ENCODE measurements at places on chromosomes 13 and 19. TPM values are rescaled to one million over a fixed set of nuclear protein-coding genes. Genes with fewer than 3 reads are reported as not detected.

DNA sequence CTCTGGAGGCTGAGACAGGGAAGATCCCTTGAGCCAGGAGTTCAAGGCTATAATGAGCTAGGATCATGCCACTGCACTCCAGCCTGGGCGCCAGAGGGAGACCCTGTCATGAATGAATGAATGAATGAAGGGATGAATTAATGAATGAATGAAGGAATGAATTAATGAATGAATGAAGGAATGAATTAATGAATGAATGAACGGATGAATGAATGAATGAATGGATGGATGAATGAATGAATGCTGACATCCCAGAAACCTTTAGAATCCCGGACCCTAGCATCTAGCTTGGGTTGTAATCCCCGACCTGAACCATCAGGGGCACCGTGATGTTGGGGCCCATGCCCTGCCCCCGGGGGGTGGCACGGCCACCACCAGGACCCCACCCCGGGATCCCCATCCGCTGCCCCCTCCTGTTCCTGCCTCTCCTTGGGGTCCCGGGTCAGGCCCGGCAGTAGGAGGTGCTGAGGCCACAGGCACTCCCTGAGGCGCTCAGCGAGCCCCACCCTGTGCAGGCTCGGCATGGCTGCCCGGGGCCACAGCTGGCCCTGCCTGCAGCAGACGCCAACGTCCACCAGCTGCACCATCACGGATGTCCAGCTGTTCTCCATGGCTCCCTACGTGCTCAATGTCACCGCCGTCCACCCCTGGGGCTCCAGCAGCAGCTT lies 3.4 kb downstream of the EBI3 start:
- no peak for DNase-seq

DNA sequence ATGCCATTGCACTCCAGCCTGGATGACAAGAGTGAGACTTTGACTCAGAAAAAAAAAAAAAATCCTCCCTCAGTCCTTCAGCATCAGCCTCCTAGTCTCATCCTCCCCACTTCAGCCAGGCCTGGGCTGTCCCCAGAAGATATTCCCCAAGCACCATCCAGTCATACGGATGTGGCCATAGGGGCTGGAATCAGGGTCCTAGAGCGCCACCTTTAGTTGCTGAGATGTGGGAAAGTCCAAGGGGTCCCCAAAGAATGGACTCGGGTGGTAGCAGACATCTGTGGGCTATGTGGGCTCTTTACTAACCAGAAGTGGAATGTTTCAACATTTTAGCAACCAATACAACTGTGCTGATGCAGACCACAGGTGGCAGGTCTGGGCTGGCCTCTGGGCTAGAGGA lies 3.1 kb upstream of the TYROBP start:
- no peak for DNase-seq

DNA sequence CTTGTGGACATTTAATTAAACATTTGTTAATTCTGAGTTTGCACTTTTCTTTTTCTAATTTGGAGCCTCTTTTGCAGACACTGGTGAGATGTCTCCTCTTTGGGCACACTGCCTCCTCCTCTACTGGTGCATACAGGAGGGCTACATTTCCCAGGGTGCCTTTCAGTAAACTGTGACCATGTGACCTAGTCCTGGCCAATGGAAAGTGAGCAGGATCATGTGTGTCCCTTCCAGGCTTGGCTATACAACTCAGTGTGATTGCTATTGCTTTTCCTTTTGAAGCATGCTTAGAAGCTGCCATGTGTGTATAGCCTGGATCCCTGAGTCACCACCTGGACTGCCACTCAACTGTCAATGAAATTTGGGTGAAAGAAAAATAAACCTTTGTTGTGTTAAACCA lies 4.5 kb downstream of the IZUMO2 start:
- DNase-seq = no peak

DNA sequence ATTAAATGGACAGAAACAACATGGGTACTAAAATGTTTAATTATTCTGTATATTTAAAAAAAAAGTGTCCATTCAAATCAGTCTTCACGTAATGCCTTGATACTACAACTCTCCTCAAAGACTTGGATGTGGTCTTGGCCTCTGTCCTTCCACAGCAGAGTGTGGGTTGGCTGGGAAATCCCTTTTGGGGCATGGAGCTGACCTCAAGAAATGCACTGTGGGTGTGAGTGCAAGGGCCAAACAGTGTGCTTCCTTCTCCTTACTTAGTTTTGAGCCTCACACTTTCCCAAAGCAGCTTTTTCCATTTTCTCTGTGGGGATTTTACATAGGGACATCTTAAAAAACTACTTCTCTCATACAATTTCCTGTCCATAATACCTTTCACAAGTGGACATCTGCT lies 607.4 kb downstream of the EFNB2 start:
- no peak for DNase-seq

DNA sequence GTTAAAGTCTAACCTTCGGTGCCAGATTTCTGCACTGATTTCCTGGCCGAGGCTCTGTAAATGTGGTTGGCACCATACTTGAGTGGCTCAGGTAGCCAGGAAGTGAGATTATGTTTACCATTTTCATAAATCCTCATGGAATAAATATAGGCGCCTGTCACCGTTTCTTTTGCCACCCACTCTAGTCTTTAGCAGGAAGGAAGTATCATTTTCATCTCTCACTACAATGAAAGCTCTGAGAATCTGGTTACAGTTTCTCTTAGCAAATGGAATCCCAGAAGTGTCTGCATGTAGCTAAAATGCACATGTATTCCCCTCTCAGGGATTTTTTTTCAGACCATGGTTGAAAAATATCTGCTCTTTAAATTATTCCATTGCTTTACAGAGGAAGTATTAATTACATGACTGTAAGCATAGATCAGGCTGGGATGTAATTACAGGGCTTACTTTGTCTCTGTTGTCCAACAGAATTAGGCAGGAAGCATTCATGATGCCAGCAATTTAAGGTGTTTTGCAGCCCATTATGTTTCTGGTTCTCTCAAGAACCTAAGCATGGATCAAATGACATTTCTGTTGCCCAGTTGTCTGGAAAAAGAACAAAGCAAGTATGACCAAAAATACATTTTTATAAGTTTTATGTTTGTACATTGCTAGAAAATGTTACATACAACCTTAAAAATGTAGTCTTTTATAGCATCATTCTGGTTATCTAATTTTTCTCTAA lies 221.7 kb upstream of the SPRY2 start:
- no peak for DNase-seq

DNA sequence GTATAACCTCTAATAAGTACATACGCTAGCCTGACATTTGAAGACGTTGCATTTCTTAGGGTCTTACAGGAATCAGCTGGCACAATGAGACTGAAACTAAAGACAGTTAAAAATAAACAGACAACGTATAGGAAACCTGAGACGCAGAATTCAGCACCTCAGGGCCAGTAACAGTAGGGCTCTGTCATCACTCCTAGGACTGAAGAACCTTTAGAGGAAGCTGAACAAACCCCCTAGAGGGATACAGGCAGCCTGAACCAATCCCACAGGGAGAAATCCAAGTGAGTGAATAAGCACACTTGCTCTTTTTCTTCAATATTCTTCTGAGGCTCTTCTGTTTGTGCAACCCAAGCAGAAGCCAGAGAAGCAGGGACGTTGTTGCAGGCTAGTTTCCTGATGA lies 53.9 kb upstream of the KLHL1 start:
- DNase-seq = no peak

- no peak for DNase-seq
Measured at GRCh38 chr13:107289540-107289939, 721.6 kb upstream of the ARGLU1 start.

DNA sequence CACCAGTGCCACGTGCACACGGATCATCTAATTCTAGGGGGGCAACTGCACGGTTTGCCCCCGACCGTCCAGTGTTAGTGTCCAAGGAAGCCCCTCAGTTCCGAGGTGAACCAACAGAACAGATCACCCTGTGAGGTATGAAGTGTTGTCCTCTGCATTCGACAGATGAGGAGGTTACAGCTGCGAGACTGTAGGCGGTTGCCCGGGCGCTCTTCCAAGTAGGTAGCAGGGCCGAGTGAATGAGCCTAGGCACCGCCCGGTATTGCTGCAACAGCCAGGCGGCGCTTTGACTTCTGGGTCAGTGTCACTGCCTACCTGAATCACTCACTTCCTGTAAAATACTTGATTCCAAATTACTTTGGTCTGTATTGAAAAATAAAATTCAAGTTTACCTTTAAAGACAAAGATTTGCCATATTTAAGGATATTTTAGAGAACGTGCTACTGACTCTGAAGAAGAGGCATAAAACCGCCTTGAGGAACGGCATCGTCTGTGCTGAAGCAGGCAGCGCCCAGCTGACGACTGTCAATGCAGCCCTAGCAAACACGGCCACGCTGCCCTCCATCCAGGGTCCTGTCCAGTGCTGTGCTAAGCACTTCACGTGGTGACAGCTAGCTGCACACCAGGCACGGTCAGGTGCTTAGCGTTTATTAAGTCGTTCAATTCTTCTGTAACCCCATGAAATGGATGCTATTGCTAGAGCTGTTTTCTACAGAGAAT lies 19.3 kb upstream of the RASA3 start:
- DNase-seq = peak; percentile 88

- DNase-seq = no peak
Measured at GRCh38 chr19:39197808-39198207, 1.0 kb downstream of the NCCRP1 start.

- DNase-seq = no peak
Measured at GRCh38 chr19:40601134-40601974, at the start of gene LTBP4. Gene LTBP4, plus strand, starts transcription at chr19:40601369. Its CDS starts 19 bp downstream, at chr19:40601388.

- DNase-seq = no peak
Measured at GRCh38 chr13:112245989-112246388, 130.2 kb upstream of the SPACA7 start.

DNA sequence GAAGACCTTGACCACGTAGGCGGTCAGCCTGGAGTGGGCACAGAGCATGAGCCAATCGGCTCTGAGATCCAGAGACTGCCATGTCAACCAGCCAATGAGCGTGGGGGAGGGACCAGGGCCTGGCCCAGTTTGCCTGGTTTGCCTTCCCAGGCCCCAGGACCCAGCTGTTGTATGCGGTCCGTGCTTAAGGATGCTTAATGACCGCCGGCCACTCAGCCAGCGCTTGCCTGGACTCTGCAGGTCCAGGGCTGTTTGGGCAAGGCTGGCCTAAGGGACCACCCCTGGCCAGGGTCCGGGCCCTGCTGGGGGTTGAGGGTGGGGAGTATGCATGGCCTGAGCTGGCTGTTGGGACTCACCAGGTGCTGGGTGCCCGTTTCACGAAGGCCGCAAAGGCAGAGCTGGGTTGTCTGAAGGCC lies 23.1 kb upstream of the TNFSF14 start:
- no peak for DNase-seq

GRCh38 chr19:3782903-3783302 lies 3.3 kb downstream of the MATK start:
- no peak for DNase-seq

DNA sequence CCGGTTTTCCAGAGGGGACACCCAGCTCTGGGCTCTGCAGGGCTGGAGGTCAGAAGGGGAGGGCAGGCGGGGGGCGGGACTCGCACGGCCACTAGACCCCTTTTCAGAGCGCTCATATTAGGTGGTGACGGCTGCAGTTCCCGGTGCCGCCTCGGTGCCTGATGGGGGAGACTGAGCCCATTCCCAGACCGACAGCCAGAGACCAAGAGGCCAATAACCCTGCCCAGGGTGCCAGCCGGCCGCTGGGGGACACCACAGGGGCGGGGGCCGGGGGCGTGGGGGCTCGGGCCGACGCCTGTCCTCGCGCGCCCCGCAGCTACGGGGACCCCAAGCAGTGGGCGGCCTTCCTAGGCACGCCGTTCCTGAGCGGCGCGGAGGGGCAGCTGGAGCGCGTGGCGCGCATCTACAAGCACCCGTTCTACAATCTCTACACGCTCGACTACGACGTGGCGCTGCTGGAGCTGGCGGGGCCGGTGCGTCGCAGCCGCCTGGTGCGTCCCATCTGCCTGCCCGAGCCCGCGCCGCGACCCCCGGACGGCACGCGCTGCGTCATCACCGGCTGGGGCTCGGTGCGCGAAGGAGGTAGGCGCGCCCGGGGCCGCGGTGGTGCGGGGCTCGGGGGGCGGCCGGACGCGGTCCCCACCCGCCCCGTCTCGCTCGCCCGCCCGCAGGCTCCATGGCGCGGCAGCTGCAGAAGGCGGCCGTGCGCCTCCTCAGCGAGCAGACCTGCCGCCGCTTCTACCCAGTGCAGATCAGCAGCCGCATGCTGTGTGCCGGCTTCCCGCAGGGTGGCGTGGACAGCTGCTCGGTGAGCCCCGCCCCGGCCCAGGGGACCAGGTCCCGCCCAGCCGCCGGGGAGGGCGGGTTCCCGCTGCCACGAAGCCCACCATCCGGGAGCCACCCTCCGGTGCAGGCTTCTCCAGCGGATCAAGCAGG lies 2.4 kb downstream of the TIMM13 start:
- DNase-seq = no peak

GRCh38 chr13:31881495-31881882 lies 142.2 kb downstream of the RXFP2 start:
- no peak for DNase-seq

GRCh38 chr19:3047496-3048189 lies 14.7 kb downstream of the TLE5 start:
- DNase-seq = peak; percentile 42

The ZNF560 gene
- 0.11 TPM for total RNA-seq

The ZNF575 gene
- total RNA-seq = 2.1 TPM

The TGFBR3L gene
- total RNA-seq = 2.7 TPM

The NFIC gene
- 45.4 TPM for total RNA-seq

The KLK11 gene
- 2.5 TPM for total RNA-seq

The ANGPTL8 gene
- not detected for total RNA-seq

The ZNF358 gene
- 30.0 TPM for total RNA-seq

The KLK7 gene
- 13.6 TPM for total RNA-seq

The CNMD gene
- not detected for total RNA-seq

The PPP1R12C gene
- 74.8 TPM for total RNA-seq

All from mammary epithelial cell (primary cell).